ENCODE measurements at places on chromosomes 7 and 10.

DNA sequence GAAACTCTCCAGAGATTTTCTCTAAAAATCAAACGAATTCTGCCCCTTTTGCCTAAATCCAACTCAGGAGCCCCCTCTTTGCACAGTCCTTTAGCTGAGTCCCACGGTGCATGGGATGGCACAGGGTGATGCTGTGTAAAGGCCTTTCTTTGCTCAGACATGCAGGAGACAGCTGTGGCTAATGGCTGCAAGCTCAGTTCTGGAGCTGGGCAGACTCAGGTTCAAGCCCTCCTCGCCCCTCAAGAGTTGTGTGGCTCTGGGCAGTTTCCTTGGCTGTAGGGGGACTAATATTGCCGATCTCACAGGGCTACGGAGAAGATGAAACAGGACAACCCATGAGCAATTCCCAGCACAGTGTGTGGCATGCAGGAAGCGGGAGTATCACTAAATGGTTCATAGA, 42.6 kb downstream of the CLEC2L start:
- H3K27ac ChIP-seq = no peak overlapping the region
- no peaks in the 10 kb centered on the region for H3K36me3 ChIP-seq
- H3K4me1 ChIP-seq = no peaks in the 10 kb centered on the region
- DNase-seq = no peak
- H3K27me3 ChIP-seq = no peaks in the 10 kb centered on the region
- no peak overlapping the region for H3K4me3 ChIP-seq

GRCh38 chr10:51129946-51130544, 55.8 kb downstream of the PRKG1 start:
- H3K27me3 ChIP-seq = no peaks in the 10 kb centered on the region
- no peak overlapping the region for H3K4me3 ChIP-seq
- no peak for DNase-seq
- H3K36me3 ChIP-seq = no peaks in the 10 kb centered on the region
- no peaks in the 10 kb centered on the region for H3K4me1 ChIP-seq

DNA sequence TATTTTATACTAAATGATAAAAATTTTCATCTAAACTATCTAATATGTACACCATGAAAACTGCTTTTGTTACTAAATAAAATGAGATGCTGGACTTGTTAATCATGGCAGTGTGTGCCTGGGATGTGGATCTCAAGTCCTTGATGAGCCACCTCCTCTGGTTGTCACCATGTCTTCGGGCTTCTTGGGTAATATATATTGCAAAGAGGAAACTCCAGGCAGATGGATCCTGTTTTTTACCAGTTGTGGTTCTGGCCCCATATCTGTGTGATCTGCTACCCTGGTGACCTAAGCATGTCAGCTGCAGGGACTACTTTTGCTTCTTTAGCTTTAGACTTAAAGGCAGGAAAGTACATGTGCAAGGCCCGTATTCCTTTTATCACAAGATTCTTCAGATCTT, 46.2 kb downstream of the TMEM60 start:
- no peak for DNase-seq
- H3K27ac ChIP-seq = no peak overlapping the region
- H3K4me3 ChIP-seq = no peak overlapping the region
- no peaks in the 10 kb centered on the region for H3K36me3 ChIP-seq
- no peaks in the 10 kb centered on the region for H3K27me3 ChIP-seq
- H3K4me1 ChIP-seq = no peaks in the 10 kb centered on the region

DNA sequence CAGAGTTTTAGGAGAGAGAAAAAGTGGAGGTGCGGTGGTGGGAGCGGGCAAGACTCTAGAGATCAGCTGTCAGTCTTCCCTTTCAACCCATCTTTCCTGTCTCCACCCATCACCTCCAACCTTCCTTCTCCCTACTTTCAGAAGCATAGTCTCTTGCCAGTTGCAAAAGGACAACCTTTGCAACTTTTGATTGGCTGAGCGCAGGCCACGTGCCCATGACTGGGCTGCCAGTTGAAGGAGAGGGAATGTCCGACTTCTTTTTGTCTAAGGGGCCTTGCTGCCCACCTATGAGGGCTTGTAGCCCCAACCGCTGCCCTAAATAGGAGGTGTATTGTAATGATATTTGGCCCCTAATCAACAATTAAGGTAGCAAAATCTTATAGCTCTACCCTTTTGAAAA, 12.6 kb downstream of the CYP26A1 start:
- no peak for DNase-seq
- H3K27ac ChIP-seq = no peak overlapping the region
- H3K4me1 ChIP-seq = peaks cover 6% of the 10 kb centered on the region
- H3K4me3 ChIP-seq = no peak overlapping the region
- H3K36me3 ChIP-seq = no peaks in the 10 kb centered on the region

GRCh38 chr10:29240986-29241660, 47.7 kb upstream of the LYZL1 start:
- DNase-seq = no peak
- no peaks in the 10 kb centered on the region for H3K36me3 ChIP-seq
- H3K27me3 ChIP-seq = no peaks in the 10 kb centered on the region
- no peak overlapping the region for H3K27ac ChIP-seq
- no peak overlapping the region for H3K4me3 ChIP-seq
- no peaks in the 10 kb centered on the region for H3K4me1 ChIP-seq

DNA sequence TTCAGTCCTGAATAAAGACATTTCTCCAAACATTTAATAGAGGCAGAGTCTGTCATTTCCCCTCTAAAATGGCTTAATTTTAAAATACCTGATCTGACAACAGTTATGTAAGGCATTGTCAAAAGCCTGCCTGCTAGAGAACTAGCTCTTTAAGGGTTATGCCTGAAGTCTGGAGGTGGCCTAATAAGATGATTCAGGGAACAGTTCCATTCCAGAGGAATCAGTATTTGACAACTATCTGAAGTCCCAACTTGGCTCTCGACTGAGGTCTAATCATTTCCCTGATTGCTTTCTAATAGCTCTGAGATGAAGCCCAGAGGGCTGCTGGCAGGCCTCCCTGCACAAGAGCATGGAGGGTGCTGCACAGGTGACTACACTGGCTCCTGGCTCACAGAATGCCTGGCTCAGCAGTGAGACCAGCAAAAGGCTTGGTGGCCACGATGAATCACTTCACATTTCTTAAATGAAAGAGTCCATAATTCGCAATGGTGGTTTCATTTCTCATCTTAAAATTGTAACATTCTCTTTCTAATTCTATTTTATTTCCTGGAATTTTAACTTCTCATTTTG, 509.6 kb upstream of the POM121L12 start:
- no peaks in the 10 kb centered on the region for H3K4me1 ChIP-seq
- DNase-seq = no peak
- H3K27ac ChIP-seq = no peak overlapping the region
- H3K36me3 ChIP-seq = no peaks in the 10 kb centered on the region
- no peaks in the 10 kb centered on the region for H3K27me3 ChIP-seq
- H3K4me3 ChIP-seq = no peak overlapping the region

DNA sequence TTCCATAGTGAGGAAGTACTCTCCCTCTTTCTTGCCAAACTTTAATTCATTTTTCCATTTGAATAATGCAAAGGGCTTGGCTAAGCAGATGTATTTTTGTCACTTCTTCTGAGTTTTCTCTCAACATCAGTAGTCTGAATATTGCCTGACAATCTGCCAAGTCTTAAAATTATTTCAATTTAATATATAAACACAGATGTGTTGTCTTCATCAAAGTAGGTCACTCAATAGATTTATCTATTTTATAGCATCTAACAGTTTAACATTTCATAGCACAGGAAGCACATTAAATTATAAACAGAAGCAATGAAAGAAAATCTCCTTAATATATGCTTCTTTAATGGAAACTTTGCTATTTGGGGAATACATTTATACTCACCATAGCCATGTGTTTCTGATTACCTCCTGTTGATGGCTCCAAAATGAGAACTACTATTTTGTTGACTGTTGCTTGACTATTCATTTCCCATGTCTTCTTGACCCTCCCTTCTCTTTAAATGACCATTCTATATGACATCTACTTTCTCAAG, 4.5 kb downstream of the CPED1 start:
- no peaks in the 10 kb centered on the region for H3K4me1 ChIP-seq
- DNase-seq = no peak
- H3K4me3 ChIP-seq = no peak overlapping the region
- H3K27ac ChIP-seq = no peak overlapping the region
- H3K36me3 ChIP-seq = no peaks in the 10 kb centered on the region

DNA sequence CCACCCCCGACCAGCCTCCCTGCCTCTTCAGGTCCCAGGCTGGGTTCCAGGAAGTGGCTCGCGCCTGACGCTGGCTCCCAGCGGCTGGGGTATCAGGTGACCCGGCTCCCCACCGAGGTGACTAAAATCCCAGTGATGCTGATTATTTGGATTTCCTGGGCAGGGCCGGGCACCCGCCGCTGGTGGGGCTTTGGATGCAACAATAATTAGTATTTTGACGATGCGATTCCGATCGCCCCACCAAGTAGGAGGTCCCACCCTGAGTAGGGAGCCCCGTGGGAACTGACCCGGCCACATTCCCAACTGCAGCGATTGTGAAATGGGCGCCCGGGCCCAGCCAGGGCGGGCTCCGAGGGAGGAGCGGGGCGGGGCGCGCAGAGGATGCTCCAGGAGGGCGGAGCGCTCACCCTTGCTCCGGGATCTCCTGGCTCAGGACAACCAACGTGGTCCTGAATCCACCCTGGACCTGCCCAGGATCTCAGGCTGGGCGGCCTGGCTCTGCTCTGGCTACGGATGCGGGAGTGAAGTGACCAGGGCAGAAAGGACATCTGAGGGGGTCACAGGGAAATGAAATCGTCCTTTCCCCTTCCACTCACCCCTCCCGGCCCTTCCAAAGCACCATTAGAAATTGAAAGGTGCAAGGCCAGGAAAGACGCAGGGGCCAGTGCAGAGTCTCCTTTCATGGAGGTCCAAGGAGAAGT, 32.6 kb downstream of the DUSP5 start:
- no peak overlapping the region for H3K27ac ChIP-seq
- no peaks in the 10 kb centered on the region for H3K27me3 ChIP-seq
- H3K4me1 ChIP-seq = peaks cover 3% of the 10 kb centered on the region
- H3K4me3 ChIP-seq = peak overlapping the region; percentile 56

DNA sequence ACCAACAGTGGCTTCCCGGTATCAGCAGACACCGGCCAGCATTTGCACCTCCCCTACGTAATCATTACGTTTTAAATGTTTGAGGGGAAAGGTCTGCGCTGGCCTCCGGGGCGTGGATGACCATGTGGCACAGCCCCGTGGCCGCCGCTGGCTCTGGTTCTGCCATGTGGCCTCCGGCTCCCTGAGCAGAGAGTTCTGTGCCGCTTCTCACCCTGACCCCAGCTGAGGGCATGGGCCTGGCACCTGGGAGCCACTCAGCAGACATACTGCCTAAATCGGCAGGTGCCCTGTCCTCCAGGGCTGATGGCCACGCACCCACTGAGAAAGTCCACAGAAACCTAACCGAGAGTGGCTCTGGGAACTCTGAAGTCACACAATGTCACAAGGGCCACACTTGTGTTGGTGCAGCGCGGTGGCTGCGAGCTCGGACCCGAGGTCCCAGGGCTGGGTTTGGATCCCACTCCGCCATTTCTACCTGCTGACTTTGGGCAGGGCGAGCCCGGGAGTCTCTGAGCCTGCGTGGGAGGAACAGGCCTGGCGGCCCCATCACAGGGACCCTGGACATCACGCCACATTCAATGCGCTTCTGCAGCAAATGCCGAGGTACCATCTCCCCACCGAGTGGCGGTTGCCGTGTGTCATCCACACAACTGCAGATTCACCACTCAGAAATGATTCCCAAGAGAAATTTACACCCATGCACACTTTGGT, 25.3 kb downstream of the CFAP46 start:
- H3K4me3 ChIP-seq = no peak overlapping the region
- H3K4me1 ChIP-seq = peaks cover 2% of the 10 kb centered on the region
- H3K27me3 ChIP-seq = no peaks in the 10 kb centered on the region
- no peaks in the 10 kb centered on the region for H3K36me3 ChIP-seq
- no peak overlapping the region for H3K27ac ChIP-seq

DNA sequence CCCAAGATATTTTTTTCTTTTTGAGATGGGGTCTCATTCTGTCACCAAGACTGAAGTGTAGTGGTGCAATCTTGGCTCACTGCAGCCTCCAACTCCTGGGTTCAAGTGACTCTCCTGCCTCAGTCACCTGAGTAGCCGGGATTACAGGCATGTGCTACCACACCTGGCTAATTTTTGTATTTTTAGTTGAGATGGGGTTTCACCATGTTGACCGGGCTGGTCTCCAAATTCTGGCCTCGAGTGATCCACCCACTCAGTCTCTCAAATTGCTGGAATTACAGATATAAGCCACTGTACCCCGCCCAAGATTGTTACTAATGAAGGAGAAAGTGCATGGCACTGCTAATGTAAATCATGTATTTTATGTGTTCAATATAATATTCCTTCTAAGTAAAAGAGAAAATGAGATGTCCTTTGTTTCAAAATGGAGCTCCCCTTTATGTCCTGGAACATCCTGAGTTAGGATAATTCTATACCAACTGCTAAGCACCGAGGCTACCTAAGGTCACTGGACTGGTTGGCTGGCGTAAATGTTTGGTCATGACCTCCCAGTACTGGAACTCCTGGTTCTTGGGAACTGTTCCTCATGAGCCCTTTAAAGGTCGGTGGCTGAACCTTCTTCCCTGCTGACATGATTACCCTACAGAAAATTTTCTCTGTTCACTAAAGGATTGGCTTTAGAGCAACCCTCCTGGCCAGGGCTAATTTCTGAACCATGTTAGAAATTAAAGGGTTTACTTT, 59.9 kb downstream of the SLC16A9 start:
- H3K27ac ChIP-seq = no peak overlapping the region
- H3K4me3 ChIP-seq = no peak overlapping the region
- no peaks in the 10 kb centered on the region for H3K27me3 ChIP-seq
- no peaks in the 10 kb centered on the region for H3K4me1 ChIP-seq
- no peaks in the 10 kb centered on the region for H3K36me3 ChIP-seq

DNA sequence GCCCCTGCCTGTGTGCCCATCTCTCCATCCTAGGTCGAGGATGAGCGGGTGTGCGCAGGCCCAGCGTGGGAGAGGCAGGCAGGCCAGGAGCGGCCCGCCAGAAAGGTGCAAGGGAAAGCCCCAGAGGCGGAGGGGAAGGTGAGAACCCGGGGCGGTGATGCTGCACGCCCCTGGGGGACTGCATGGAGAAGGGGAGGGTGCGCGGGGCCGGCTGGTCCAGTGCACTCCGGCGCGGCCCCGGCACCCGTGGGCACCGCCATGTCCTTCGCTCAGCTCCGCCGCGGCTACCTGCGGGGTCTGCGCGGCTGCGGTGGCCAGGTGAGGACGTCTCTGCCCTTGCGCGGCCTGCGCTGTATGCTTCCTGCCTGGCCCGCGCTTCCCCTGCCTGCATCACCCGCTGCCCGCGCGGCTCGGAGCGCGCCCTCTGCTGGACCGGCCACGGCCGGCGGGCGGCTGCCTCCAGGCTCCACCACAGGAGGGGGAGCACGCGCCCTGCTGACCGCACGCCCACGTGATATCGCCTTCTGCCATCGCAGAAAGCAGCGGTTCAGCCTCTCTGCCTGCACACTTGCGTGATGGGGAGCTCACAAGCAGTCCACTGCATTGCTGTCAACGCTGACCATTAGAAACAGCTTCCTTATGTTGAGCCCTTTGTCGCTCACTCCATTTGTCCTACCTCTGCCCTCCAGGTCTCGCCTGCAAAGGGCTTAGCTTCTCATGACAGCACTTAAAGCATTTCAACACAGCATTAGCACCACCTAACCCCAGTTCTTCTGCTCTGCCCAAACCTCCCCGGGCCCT, 73.9 kb downstream of the CXCL12 start:
- peaks cover 6% of the 10 kb centered on the region for H3K4me1 ChIP-seq
- no peak overlapping the region for H3K27ac ChIP-seq
- H3K36me3 ChIP-seq = no peaks in the 10 kb centered on the region
- H3K27me3 ChIP-seq = no peaks in the 10 kb centered on the region
- peak overlapping the region; percentile 4 for H3K4me3 ChIP-seq
- DNase-seq = peak; percentile 76

GRCh38 chr7:11203683-11204082, 230.0 kb downstream of the PHF14 start:
- no peak overlapping the region for H3K27ac ChIP-seq
- H3K36me3 ChIP-seq = no peaks in the 10 kb centered on the region
- no peak for DNase-seq

GRCh38 chr7:19520392-19520791, 188.4 kb downstream of the POLR1F start:
- H3K4me1 ChIP-seq = no peaks in the 10 kb centered on the region
- no peak overlapping the region for H3K4me3 ChIP-seq
- no peak for DNase-seq
- H3K36me3 ChIP-seq = no peaks in the 10 kb centered on the region
